ENCODE measurements at places on chromosomes 12 and 14. TPM values are rescaled to one million over a fixed set of nuclear protein-coding genes. Genes with fewer than 3 reads are reported as not detected.

CLEC4D gene
- not detected for total RNA-seq

SERPINA1 gene
- not detected for total RNA-seq

GPR65 gene
- 0.07 TPM for total RNA-seq

TPH2 gene
- not detected for total RNA-seq

RNASE3 gene
- total RNA-seq, result not detected

TAS2R9 gene
- not detected for total RNA-seq

SOX5 gene
- 2.9 TPM for total RNA-seq

KRT80 gene
- total RNA-seq, result 23.7 TPM

DNAJC22 gene
- 1.3 TPM for total RNA-seq

RERGL gene
- total RNA-seq, result not detected

LTBP2 gene
- 264 TPM for total RNA-seq

A2ML1 gene
- total RNA-seq, result not detected

MIPOL1 gene
- 31.3 TPM for total RNA-seq

INHBC gene
- total RNA-seq, result not detected

KRT73 gene
- total RNA-seq, result not detected

DGKA gene
- total RNA-seq, result 49.8 TPM

DAO gene
- not detected for total RNA-seq

MGP gene
- 284 TPM for total RNA-seq

GLI1 gene
- 1.1 TPM for total RNA-seq

REP15 gene
- total RNA-seq, result 4.8 TPM

KRT85 gene
- not detected for total RNA-seq

CCT2 gene
- 245 TPM for total RNA-seq

BTG1 gene
- 89.5 TPM for total RNA-seq

CLEC7A gene
- total RNA-seq, result not detected

GRIN2B gene
- total RNA-seq, result not detected

SLCO1B1 gene
- total RNA-seq, result not detected

PUS1 gene
- total RNA-seq, result 47.9 TPM

SLC38A4 gene
- total RNA-seq, result not detected

OR4K2 gene
- not detected for total RNA-seq

MARK3 gene
- 81.2 TPM for total RNA-seq

CLEC1B gene
- total RNA-seq, result not detected

TMEM30B gene
- total RNA-seq, result 0.35 TPM

VDR gene
- total RNA-seq, result 0.48 TPM

CRIP1 gene
- 8.1 TPM for total RNA-seq

AHNAK2 gene
- 68.7 TPM for total RNA-seq

OTX2 gene
- not detected for total RNA-seq

KRT75 gene
- total RNA-seq, result not detected

RASSF8 gene
- 59.3 TPM for total RNA-seq

OAS3 gene
- total RNA-seq, result 19.8 TPM

SAMD15 gene
- total RNA-seq, result 1.1 TPM

IL26 gene
- not detected for total RNA-seq

LHX5 gene
- total RNA-seq, result not detected

LGR5 gene
- total RNA-seq, result not detected

NANOG gene
- total RNA-seq, result not detected

TAS2R14 gene
- total RNA-seq, result 3.0 TPM

ZFP36L1 gene
- 91.3 TPM for total RNA-seq

SERPINA9 gene
- not detected for total RNA-seq

PAX9 gene
- 0.44 TPM for total RNA-seq

TMEM119 gene
- not detected for total RNA-seq

NEUROD4 gene
- not detected for total RNA-seq

DTD2 gene
- total RNA-seq, result 14.4 TPM

MOAP1 gene
- total RNA-seq, result 16.6 TPM

ADCY4 gene
- total RNA-seq, result 87.0 TPM

DLK1 gene
- not detected for total RNA-seq
